ENCODE measurements at places on chromosomes 4 and X.

DNA sequence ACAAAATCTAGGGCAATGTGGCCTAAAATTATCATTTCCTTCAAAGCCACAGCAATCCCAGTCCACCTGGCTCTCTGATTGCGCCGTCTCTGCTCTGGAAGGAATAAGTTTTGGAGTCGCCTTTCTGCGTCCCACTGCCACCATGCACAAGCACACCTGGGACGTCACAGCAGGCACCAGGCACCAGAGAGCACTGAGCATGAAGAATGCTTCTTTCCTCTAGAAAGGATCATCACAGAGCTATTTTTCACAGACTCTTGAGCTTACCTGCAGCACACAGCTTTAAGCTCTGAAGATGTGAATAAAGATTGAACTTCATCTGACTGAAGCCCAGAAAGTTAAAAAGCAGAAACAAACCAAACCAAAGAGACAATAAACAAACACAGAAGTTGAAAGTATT lies 170.0 kb upstream of the PPARGC1A start:
- no peak for DNase-seq

DNA sequence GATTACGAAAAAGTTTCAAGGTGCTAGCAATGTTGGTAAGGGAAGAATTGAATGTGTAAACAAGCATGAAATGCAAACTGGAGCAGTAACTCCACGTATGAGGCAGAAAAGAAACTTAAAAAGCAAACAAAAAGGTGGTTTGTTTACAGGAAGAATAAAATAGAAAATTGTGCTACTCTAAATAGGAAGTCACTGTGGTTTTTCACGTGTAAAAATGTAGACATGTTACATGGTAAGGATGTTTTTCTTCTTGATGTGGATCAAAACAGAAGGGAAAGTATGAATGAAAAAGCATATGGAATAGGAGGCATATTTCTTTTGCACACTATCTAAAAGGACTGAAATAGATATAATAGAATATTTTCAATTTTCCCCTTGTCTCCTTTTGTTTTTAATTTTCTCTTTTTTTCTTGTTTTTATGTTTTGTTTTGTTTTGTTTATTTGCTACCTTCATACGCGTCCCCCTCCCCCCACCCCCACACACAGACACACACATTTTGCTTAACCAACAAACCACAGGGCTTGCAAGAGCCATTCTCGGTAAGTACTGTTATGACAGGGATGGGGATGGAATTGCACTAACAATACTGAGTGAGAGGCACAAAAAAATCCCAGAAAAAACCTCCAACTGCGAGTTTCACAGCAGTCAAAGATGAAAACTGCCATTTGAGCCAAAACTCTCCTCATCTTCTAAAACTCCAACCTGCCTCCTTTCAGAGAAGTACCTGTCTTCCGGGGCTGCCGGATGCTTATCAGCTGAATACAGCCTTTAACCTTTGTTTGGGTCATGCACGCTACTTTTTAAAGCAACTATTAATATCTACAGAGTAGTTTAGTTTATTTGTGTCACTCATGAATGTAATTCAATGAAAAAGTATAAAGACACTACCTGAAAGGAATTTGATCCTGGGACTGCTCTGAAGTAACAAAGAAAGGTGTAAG lies 135.8 kb downstream of the IL15 start:
- no peak for DNase-seq

DNA sequence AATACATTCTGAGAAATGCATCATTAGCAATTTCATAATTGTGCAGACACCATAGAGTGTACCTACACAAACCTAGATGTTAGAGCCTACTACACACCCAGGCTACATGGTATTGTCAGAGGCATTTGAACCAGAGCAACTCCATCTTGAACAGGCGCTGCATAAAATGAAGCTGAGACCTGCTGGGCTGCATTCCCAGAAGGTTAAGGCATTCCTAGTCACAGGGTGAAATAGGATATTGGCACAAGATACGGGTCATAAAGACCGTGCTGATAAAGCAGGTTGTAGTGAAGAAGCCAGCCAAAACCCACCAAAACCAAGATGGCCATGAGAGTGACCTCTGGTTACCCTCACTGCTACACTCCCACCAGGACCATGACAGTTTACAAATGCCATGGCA lies 116.4 kb downstream of the LARP7 start:
- no peak for DNase-seq

- DNase-seq = no peak
Observed at GRCh38 chrX:29662759-29663503, 552.4 kb upstream of the MAGEB2 start.

DNA sequence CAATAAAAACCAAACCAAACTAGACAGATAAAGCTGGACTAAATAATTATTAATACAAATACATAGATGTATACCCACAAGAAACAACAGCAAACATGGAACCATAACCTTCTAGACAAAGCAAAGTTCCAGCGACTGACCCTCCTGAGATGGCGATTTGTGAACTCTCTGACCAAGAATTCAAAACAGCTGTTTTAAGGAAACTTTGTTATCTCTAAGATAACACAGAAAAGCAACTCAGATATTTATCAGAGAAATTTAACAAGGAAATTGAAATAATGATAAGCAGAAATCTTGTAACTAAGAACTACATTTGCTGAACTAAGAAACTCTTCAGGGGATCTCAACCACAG lies 23.4 kb upstream of the MTHFD2L start:
- DNase-seq = no peak

- no peak for DNase-seq
Observed at GRCh38 chrX:39195156-39195555, 393.9 kb downstream of the MID1IP1 start.

DNA sequence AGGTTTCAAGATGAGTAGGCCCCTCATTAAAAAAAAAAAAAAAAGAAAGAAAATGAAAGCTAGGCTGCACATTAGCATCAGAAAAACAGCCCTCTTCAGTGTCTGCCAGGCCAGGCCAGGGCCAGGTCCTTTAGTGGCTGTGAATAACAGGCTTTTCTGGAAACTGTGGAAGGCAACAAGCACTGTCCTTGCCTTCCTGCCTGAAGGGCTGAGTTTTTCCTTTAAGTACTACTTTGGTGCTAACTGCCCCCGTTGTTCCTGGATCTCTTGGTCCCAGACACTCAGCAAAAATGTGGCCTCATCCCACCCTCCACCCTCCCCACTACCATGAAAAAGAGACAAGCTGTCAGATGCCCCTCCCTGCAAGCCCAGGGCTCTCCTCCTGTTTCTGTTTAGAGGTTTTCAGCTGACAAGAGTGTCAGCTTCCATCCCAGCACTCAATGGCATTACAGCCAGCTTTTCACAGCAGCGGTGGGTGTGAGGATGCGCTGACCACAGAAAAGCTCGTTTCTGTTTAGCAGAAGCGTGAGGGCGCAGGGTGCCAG lies 174.2 kb downstream of the NHS start:
- no peak for DNase-seq

DNA sequence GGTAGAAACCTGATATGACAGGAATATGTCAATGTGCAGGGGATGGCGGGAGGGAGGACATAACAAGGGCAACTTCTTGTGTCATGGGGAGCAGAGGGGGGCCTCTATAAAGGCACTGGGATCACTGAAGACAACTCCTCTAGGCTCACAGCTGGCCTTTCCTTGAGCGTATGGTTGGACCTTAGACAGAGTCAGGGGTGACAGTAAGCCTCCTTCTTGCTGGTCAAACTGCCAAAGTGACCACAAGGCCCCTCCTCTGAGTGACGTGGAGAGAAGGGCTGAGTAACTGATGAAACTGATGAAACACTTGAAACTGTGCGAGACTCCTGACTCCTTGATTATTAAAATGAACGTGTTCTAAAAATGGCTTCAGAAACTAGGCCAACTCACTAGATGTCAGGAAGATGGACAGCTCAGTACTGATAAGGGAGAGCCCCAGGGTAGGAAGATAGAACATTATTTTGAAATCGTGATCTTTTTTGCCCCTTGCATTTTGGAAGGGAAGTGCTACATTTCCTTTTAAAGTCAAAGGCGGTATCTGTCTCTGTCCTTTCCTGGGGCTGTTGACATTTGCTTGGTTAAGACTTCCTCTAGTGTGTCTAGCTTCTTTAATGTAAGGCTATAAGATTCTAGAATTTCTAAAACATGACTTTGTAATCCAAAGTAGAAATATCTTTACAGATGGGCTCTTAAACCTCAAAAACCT lies 1.6 kb downstream of the RAB33A start:
- no peak for DNase-seq

DNA sequence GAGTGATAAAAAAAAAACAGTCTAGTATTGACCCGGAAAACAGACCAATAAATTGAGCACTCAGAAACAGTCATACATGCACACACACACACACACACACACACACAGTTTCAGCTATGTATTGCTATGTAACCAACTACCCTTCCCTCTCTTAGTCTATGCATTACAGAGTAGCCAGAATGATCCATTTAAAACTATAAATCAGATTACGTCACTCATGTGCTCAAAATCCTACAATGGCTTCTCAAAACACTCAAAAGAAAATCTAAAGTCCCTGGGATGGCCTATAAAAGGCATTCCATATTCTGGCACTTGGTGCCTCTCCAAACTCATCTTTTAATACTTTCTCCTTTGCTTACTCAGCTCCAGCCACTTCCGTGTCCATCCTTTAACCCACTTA lies 46.5 kb upstream of the ZIC3 start:
- no peak for DNase-seq

DNA sequence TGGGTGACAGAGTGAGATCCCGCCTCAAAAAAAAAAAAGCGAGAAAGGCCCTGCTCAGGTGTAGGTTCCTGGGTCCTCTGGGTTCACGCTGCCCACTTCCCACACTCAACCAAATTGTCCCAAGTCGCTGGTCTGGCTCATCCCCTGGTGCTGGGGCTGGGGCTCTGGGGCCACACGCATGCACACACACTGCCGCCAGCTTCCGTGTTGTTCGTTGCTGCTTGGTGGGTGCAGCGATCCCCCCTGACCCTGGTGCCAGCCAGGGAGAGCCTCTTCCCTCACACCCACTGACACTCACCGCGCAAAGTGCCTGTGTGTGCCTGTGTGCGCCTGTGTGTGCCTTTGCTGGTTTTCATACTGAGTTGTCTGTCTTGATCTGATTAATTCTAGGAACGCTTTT lies 124.1 kb upstream of the NKX1-1 start:
- DNase-seq = no peak

DNA sequence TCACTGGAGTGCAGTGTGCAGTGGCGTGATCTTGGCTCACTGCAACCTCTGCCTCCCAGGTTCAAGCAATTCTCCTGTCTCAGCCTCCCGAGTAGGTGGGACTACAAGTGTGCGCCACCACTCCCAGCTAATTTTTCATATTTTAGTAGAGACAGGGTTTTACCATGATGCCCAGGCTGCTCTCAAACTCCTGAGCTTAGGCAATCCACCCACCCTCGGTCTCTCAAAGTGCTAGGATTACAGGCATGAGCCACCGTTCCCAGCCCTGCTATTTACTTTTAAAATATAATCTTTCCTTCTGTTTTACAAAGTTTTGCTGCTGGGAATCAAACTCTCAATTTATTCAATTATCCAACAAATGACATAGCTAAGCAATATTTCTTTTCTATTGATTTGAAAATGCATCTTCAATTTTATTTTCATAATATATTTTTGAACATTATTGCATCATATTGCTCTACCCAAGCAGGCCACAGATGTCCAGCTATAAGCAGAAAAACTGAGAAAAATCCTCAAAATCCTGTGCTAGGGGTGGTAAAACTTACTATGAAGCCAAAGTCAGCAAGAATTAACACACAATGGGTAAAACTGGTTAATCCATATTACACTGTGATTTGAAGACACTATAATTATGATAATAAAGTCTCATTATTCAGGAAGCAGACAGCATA lies 5.2 kb downstream of the TIFA start:
- DNase-seq = no peak

- DNase-seq = no peak
Observed at GRCh38 chrX:151085207-151085606, 91.2 kb upstream of the GPR50 start.

DNA sequence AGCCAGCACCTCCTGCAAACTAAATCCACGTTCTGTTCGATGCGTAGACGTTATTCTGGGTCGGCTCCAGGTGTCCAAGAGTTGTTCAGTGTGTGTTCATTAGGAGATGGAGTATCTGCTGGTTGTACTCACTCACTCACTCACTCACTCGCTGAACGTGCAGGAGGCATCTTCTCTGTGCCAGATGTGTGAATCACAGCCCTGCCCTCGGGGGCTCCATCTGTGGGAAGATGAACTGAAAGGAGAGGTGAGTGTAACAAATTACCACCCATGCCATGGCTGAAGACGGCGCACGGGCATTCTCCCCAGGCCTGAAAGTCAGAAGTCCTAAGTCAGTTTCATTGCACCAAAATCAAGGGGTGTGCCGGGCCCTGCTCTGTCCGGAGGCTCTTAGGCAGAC lies 16.1 kb downstream of the NSG1 start:
- DNase-seq = no peak

DNA sequence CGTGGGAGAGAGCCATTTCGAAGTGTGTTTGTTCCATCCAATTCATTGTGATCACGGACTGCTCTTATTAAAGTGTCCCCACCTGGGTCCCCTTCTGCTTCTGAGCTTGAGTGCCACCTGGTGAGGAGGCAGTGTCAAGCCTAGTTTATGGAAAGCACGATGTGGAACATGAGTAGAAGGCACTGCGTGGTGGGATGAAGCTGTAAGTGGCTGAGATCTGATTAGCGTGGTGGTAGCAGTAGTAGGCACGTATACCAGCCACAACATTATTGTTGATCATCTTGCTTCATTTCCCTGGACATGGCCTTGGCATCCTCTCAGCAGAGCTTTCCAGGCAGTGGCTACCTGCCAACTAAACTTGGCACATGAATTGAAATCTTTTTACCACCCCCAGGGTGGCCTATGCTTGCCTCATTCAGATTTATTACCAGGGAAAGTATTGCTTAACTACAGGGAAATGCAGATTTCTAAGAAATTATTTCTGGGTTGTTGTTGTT lies 46.4 kb downstream of the GPAT3 start:
- no peak for DNase-seq
